ENCODE measurements at places on chromosomes 7 and 10.

- peak; percentile 61 for DNase-seq
These were observed 122.3 kb upstream of the LYZL2 start for GRCh38 chr10:30751678-30752331.

DNA sequence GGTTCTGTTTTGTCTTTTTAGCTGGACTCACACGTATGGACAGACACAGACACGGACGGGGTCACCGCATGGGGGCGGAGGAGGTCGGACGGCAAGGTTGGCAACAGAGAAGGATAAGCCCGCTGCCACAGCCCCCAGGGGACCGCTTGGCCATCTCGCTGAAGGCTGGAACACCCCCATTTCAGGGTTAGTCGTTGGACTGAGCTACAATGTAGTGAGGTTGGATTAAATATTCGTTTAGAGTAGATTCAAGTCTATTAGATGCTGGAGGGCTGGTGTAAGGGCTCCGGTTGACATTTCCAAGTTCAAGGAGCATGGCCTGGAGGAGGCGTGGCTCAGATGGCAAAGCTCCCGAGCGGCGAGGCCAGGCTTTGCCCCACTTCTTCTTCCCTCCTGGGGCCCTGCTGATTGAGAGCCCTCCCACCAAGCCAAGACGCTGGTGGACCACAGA lies 35.2 kb downstream of the PPIF start:
- DNase-seq, result no peak

DNA sequence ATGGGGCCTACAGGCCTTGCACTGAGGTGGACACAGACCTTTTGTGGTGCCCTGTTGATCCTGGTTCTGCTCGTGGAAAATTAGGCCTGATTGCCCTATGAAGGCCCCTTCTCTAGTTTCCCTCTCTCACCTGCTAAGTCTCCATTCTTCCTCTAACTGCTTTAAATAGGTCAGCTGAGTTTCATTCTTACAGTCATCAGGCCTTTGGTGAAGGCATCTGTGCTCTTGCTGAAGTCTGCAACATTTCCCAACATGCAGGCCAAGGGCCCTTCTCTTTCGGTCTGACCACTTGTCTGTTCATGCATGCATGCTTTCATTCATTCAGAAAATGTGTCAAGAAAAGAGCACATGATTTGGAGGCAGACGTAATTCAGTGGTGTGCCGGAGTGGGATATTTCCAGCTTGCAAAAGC lies 244.0 kb downstream of the BUB3 start:
- DNase-seq, result no peak

DNA sequence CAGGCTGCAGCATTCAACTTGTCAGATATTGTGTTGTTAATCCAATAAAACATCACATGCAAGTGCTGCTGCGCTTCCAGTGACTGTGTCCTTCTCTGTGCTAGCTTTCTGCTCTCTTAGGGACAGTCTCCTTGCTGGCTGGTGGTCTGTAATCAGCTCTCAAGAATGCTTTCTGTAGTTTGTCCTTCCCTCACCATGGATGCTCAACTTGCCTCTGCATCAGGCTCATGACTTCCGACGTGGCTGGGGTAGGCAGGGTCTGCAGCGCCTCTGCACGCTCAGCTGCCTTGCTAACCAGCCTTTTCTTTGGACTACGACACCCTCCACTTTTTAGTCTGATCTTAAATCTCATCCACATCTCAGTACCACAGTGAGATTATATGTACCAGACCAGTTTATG lies 58.3 kb downstream of the MMRN2 start:
- no peak for DNase-seq

- DNase-seq, result no peak
These were observed 622.2 kb downstream of the GALNT17 start for GRCh38 chr7:71753956-71754664.

GRCh38 chr10:104472505-104472904 lies 118.9 kb downstream of the CFAP58 start:
- DNase-seq, result no peak

GRCh38 chr10:63630931-63631680 lies 109.9 kb downstream of the REEP3 start:
- DNase-seq, result no peak

- DNase-seq, result no peak
These were observed 64.6 kb downstream of the KLF6 start for GRCh38 chr10:3720228-3721019.

DNA sequence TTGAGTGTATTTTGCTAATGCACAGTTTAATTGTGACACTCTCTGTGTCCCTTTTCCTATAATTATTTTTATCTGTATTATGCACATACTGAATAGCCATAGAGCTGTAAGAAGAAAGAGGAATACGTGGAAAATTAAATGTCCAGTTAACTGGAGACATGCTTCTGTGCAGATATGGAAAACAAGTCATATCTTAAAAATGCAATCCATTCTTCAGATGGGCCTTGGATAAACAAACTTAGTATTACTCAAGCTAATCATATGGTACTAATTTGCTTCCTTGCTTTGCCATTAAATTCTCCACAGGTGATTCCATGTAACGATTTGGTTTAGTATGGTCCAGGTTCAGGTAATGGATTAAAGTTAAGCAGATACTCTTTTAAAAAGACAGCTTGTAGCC lies 201.2 kb upstream of the CELF2 start:
- DNase-seq, result no peak

DNA sequence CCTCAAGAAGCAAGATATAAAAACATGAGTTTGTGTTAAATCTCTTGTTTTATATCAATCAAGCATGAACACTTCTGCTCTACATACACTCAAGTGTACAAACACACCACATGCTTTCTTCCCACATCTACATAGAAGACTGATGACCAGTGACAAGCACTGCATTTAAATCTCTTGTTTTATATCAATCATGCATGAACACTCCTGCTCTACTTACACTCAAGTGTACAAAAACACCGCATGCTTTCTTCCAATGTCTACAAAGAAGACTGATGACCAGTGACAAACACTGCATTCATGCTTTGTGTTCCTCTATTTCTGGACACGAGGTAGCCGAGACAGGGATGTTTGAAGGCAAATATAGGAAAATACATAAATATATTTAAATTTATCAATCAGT lies 642.0 kb upstream of the PFKP start:
- DNase-seq, result no peak

- no peak for DNase-seq
These were observed 139.9 kb upstream of the AKR1E2 start for GRCh38 chr10:4685904-4686643.

DNA sequence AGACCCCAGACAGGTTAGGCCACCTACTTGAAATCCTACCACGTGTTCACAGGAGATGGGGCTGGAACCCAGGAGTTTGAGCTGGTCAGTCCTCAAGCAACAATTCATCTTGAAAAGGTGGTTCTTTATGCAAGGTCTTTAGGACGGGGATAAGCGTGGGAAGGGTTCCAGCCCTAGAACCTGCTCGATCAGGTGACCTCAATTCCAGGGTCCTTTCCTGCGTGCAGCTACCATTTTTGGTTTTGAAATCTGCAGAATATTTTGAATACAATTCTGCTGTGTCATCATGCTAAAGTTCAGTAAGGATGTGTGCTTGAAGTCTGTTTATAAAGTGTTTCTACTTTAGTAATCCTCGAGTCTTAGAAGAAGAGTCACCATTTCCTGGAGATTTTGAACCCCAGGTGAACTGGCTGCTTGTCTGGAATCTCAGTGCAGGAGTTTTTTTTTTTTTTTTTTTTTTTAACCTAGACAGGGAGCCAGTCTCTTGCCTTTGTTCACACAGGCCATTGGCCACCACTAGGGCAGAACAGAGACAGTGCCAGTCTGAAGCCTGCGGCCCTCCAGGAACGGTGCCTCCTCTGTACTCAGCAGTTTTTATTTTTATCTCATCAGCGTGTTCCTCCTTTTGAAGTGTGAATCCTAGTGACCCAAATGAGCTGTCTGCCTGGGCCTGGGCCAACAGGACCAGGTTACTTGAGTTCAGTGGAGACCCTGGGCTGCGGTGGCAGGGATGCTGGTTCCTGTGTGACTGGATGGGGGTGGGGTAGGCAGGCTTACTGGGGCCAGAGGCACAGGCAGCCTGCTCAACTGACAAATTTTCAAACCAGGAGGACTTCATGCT lies 54.6 kb downstream of the EEPD1 start:
- peak; percentile 76 for DNase-seq

DNA sequence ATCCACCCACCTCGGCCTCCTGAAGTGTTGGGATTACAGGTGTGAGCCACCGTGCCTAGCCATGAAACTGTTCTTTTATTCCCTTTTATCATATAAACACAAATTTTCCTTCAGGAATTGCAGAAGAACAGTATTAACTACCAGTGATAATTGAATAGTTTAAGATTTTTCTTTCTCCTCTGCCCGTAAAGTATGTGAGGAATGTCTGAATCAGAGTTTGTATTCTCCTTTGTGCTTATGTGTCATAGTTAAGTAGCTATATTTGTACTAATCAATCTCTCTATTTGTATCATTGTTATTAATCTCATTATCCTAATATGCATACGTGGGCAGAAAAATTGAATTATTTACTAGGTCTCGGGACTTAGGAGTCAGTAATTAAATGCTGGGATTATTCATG lies 83.6 kb downstream of the ZNF277 start:
- no peak for DNase-seq

- no peak for DNase-seq
These were observed 24.4 kb downstream of the C10orf90 start for GRCh38 chr10:126646110-126646509.

DNA sequence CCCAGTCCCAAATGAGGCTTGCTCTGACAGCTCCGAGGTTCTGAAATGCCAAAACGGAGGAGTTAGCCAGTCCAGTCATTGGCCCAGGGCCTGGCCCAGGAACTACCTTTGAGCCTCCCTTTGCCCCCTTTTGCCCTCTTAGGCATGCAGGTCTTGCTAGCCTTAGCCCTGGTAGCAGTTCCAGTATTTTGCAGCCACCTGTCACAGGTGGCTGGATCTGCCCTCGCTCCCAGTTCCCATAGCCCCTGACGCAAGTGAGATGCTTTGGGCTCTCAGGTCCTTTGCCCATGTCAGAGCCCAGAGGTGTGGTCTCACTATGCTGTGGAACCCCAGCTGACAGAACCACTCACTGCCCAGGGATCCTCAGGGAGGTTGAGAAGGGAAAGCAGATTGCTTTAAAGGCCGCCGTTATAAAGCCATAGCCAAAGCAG lies 42.0 kb downstream of the GPRIN2 start:
- DNase-seq, result no peak

GRCh38 chr7:131057794-131058070 lies 269.9 kb upstream of the MKLN1 start:
- peak; percentile 49 for DNase-seq

DNA sequence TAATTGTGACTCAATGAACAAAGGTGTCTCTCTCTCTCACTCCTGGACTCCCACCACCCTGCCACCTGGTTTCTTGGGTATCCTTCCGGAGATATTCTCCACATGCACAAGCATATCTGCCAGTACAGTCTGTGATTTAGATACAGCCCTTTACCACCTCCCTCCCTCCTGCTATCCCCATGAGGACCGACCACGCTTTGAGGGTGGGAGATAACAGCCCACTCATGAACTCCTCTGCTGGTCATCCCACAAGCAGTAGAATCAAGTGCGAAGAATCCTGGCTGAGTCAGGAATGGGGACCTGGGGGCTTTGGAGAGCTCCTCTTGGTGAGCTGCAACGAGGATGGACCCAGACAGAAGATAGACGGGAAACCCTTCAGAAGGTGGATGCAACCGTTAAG lies 28.2 kb upstream of the MXI1 start:
- DNase-seq, result no peak

GRCh38 chr7:131057015-131057793 lies 270.5 kb upstream of the MKLN1 start:
- peak; percentile 74 for DNase-seq

DNA sequence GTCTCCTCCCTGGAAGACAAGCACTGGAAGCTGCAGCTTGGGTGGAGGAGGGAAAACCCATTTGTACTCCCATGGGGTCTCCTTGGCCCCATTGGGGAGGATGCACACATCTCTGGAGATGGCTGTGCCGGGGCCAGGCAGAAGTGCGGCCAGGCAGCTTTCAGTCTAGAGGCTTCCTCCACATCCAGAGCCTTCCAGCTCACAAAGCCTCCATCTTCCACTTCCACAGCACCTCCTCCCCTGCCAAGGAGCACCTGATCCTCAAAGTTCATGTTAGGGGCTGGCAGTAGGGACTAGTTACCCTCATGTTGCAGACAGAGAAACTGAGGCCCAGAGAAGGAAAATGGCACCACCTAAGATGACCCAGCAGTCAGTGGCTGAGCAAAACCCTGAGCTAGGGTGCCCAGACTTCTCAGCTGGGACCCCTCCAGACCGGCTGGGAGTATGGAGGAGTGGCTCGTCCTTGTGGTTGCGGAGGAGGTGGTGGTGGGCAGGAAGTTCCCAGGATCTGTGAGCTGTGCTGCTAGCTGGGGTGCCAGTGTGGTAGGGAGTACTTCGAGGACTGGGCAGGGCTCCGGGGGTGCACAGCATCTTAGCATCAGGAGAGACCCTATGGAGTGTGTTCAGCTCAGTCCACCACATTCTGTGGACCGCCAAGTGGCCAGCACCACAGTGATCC lies 44.2 kb downstream of the ADCYAP1R1 start:
- DNase-seq, result no peak

DNA sequence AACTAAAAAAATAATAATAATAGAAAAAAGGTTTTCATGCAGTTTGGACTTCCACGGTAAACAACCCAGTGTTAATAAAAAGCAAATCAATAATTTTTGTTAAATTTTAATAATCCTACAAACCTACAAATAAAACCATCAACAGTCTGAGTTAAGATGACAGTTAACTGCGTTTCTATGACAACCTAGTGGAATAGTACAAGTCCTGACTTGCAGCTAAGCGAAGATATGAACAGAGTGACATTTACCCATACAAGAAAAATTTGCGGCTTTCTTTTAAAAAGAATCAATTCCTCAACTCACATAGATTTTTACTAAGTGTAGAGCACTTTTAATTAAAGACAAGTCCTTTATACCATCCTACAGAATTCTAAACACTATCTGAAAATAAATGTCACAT lies 35.6 kb downstream of the VPS41 start:
- no peak for DNase-seq

DNA sequence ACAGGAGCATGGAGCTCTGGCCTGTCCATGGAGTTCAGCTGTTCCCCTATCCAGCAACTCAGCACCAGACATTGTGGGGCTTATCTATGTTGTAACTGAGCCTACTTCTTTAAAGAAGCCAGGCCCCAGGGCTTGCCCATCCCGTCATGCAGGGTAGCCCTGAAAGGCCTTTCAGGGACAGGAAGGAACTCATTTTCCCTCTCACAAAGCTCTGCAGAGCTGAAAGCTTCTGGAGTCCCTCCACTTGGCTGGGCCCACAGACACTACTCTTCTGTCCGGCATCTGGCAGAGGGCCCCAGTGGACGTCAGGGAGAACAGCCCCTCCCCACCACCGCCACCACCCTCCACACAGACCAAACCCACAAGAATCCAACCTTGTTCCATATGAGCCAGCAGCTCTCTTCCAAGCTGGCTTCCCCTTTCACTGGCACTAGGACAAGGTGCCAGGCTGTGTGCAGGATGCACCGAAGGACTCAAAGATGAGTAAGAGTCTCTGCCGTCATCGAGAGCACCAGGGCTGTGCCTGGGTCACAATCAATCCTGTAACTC lies 33.1 kb downstream of the DENND2A start:
- DNase-seq, result no peak

DNA sequence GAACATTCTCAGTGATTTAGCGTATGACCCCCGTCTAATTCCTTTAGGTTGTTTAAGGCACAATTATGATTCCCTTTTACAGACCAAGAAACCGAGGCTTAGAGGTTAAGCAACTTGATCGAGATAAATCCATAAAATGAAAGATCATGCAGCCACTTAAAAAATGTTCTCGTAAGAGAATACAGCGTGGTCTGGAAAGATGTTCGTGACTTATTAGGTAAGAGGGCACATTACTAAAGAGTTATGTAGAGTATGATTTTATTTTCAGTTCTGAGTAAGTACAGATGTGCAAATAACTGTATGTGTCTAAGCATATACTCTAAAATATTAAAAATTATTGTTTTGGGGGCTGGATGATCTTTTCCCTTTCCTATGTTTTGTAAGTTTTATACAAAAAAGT lies 575.1 kb downstream of the PARD3 start:
- DNase-seq, result no peak

Data from CD4-positive, alpha-beta memory T cell (primary cell).